ENCODE measurements at places on chromosomes 2 and 18.

GRCh38 chr18:12302391-12303147 lies 5.5 kb upstream of the TUBB6 start:
- no peak for DNase-seq

DNA sequence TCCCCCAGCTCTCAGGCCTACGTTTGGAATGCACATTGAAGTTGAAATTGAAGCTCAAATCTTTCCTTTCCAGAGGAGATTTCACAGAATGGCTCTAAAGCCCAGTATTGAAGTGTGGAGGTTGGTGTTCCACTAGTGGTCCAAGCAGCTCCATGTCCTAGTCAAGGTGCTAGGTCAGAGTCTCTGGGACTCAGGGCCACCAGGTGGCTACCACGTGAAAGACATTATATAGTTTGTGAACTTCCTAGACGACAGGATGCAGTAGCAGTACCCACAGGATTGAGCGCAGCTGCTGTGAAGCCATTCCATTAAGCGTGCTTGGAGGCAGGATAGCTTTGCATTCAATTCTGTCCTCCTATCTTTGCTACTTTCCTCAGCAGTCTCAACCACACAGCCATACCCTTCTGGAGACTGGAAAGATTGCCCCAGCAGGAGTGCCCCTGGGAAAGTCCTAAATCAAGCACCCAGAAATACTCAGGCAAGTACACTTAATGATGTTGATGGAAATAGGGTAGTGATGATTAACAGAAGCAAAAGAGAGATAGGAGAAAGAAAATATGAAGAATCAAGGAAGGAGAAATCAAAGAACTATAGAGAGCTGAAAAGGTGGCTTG lies 4.7 kb upstream of the TGFA start:
- no peak for DNase-seq

GRCh38 chr2:9797681-9798556 lies 45.4 kb upstream of the TAF1B start:
- no peak for DNase-seq

DNA sequence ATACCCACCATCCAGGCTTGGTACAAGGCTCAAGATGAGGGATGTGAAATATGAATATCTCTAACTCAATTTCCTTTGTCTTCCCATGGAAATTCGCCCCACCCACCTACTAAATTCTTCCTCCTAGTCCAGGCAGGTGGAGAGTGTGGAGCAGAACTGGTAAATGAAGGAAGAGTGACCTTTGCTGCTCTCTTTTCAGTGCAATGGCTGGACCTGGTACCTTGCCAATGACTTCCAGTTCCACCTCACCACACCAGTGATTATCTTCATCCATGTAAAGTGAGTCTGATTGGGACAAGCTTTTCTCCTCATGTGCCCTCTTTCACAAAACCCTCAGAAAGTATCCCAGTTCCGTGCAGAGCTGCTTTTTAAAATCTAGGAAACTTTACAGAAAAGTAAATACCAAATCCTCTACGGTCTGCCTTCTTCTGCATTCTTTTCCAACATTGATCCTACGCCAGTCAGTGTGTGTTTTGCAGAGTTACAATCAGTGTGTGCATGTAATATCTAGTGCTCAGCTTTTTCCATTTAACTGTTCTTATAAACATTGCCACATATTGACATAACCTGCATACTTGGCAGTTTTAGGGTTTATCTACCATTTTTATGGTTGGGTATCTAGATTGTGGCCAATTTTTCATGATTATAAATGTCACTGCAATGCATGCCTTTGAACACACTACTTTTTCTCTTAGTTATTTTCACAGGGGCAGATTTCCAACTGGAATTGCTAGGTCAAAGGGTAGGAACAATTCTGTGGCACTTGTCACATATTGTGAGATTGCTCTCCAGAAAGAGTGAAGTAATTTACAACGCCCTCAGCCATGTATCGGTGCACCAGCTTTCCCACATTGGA lies 86.5 kb upstream of the SEC11C start:
- no peak for DNase-seq

DNA sequence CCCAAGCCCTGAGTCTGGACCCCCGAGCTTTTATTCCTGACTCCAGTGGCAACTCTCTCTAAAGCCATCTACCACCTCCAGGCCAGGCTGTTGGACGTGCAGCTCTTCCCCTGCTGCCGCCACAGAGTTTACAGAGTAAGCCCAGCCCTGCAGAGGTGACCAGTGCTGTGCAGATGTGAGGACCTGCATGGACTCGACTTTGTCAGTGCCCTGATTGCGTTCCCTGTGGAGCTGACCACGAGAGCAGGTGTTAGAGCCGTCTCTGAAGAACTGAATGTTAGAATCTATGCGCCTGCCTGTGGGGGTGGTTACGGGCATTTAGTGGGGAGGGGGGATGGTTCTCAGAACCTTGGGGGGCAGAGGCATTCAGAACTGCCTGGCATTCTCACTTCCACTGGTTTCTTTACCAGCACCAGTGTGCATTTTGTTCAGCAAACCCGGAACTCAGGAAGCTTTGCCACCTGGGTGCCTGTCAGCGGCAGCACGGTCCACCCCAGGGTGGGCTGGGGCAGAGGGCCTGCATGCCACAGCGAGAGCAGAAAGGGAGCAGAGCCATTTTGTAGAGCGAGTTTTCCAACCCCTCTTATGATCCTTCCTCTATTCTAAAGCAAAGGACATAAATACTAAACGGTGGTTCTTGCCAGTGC lies 137.9 kb downstream of the KLHL29 start:
- DNase-seq: no peak

DNA sequence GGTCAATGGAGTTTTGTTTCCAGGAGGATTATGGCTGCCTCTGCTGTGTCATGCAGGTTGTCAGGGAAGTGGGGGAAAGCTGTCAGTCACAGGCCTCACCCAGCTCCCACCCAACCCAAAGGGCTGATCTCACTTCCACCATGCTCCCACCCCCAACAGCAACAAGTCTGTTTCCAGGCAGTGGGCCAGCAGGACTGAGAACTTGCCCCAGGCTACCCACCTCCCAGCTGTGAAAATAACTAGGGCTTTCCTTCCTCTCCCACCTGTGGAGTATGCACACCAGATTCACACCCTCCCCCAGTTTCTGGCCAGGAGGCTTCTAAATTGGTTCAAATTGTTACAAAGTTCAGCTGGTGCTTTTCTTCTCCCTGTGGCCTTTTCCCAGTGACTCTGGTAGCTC lies 95.6 kb upstream of the ACVR1 start:
- DNase-seq: no peak

- no peak for DNase-seq
These were observed 269.2 kb downstream of the LRATD1 start for GRCh38 chr2:14901737-14902136.

- no peak for DNase-seq
These were observed 36.5 kb upstream of the SLC66A3 start for GRCh38 chr2:11118761-11119160.

GRCh38 chr2:238947920-238948710 lies 100.2 kb downstream of the TWIST2 start:
- DNase-seq: no peak

DNA sequence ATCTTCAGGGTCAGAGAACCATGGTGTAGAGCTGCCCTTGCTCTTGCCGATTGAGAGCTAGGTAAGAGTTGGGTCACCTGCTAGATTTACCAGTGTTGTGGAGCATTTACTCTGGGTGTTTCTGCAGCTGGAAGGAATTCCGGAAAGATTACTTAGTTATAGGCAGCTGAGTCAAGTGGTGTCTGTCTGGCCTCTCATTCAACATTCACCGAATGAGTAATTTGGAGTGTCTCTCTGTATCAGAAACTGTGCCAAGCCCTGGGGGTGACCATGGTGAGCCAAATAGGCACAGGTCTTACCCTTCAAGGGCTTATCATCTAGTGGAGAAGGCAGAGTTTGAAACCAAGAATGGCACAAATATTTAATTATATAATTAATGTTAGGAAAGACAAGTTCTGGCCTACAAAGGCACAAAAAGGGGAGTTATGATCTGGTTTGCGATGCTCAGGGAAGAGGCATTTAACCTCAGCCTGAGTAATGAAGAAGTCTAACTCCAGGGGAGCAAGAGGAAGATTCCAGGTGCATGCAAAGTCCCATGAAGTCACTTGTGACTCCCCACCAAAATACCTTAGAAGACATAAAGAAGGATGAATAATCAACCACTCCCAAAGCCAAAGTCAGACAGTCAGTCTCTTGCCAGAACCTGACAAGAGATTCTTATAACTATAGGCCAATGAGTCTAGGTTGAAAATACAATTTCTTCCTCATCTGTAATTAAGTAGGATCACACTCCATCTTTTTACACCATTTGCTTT lies 12.5 kb downstream of the SETBP1 start:
- no peak for DNase-seq

All from NCI-H510A (cell line).